ENCODE measurements at places on chromosomes 13 and 19. TPM values are rescaled to one million over a fixed set of nuclear protein-coding genes. Genes with fewer than 3 reads are reported as not detected.

GRCh38 chr19:30065680-30066606 lies 123.9 kb downstream of the URI1 start:
- DNase-seq, result peak; percentile 49

GRCh38 chr13:41820581-41821237 lies 140.2 kb downstream of the VWA8 start:
- no peak for DNase-seq

DNA sequence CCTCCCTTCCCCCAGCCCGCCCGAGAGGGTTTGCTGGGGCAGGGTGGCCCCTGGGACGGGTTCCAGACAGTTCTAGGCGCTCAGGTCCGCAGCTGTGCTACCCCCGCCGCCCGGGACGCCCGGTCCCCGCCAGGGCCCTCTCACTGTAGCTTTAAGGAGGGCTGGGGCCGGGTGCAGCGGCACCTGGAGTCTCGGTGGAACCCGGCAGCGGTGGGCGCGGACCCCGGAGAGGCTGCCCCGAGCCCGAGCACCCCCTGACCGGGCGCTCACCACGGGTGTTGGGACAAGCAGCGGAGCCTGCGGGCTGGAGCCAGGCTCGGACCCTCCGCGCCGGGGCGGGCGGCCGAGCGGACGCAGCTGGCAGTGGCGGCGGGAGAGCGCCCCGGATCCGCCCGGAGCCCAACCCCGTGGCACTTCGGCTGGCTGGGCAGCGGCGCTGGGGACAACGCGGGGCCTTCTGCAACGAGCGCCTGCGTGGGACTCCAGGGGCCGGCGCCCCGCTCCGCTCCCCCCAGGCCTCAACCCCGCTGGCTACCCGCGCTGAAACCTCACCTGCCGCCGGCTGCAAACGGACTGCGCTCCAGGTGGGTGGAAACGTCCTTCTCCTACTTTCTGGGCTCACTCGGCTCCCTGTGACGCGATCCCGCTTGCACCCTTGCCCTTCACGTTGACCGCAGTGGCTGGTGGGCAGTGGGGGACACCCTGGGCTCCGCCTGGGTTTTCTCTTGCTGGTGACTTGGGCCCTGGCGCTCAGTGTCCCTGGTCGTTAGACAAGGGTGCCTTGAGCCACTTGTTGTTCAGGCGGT lies 81.1 kb downstream of the ZNF429 start:
- DNase-seq, result no peak

PSG2 gene
- not detected for total RNA-seq

PLK5 gene
- total RNA-seq, result not detected

DNA sequence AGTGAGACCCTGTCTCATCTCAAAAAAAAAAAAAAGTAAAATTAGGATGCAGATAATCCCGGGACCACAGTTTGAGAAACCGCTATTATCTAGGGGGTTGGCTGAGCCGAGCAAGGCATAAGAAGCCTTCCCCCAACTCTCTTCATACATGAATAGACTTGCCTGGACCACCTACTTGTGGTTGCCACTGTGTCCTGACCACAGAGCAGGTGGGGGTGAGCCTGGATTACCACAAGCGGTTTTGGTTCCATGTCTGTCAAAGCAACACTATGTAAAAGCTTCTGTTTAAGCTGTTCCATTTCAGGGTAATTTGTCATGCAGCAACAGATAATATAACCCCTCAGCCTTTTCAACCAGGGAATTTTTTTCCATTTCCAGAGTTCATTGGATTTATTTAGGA lies 3.3 kb upstream of the NAPA start:
- no peak for DNase-seq

DNA sequence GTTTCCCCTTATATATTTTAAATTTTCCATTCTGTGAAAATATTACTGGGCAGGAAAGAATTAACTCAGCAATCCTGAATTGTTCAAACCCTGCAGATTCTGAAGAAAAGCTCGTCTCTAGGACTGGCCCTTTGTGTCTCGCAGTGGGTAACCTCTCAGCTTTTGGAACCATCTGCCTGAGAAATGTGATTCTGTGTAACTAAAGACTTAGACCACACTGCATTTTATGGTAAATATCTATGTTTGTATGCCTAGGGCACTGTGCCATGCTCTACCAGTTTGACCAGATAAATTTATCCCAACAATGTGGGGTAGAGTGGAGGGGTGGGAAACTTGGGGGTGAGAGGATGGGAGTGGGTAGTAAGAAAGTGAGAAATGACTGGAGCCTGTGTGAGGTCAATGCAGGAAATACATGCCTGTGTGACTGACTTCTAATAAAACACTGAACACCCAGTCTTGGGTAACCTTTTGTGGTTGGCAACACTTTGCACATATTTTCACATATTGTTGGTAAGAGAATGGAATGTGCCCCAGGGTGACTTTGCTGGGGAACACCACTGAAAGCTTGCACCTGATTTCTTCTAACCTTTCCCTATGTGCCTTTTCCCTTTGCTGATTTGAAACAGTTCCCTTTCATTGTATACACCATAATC lies 1181.9 kb downstream of the OLFM4 start:
- DNase-seq, result no peak

DNA sequence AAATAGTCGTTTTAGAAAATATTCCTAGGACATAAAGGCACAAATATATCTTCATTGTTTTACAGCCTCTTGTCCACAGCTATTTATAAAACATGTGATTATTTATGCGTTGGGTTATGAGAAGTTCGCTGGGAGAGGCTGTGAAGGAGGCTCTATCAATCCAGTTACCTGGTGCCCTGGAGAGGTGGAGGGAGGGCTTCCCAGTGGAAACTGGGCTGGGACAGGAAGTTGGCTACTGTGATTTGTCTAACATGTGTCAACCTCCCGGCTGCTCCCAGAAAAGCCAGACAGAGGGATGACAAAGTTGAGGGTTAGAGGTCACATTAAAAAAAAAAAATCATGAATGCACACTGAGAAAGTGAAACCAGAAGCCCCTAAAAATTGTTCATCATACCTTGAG lies 346.5 kb downstream of the ZNF536 start:
- peak; percentile 58 for DNase-seq

DNA sequence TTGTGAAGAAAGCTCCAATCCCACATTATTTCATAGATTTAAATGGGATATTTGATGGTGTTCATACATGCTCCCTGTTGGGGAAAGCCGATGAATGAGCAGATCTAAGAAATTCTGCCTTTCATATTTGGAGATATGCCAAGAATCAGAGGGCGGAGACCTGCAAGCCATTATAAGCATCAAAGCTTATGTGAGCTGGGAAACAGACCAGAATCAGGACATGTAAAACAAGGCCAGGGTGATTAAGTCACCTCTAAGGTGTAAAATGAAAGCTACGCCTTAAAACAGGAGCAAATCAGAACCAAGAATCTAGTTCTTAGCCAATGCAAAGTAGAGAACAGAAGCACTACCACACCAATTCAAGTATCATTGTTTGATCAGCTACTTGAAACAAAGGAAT lies 392.4 kb downstream of the DCT start:
- DNase-seq, result no peak
